ENCODE measurements at places on chromosomes 1 and 21. TPM values are rescaled to one million over a fixed set of nuclear protein-coding genes. Genes with fewer than 3 reads are reported as not detected.

The GIPC2 gene
- total RNA-seq = 2.2 TPM

The VTCN1 gene
- 2.1 TPM for total RNA-seq

The HES3 gene
- total RNA-seq = not detected

The CD5L gene
- total RNA-seq = not detected

The SPRR2E gene
- 2.1 TPM for total RNA-seq

The PTGFR gene
- 2.0 TPM for total RNA-seq

The CRABP2 gene
- total RNA-seq = 7.2 TPM

The CD1C gene
- not detected for total RNA-seq

The SPATC1L gene
- 0.54 TPM for total RNA-seq

The GPR157 gene
- 4.2 TPM for total RNA-seq

The TSPAN1 gene
- total RNA-seq = 1.2 TPM

The CRYAA gene
- not detected for total RNA-seq

The NHLH1 gene
- total RNA-seq = not detected

The SLAMF7 gene
- 0.67 TPM for total RNA-seq

The ZNF695 gene
- not detected for total RNA-seq

The MPL gene
- total RNA-seq = 1.1 TPM

- ATAC-seq = no peak
Measured at GRCh38 chr1:23477359-23478144, 6.4 kb downstream of the ASAP3 start.

DNA sequence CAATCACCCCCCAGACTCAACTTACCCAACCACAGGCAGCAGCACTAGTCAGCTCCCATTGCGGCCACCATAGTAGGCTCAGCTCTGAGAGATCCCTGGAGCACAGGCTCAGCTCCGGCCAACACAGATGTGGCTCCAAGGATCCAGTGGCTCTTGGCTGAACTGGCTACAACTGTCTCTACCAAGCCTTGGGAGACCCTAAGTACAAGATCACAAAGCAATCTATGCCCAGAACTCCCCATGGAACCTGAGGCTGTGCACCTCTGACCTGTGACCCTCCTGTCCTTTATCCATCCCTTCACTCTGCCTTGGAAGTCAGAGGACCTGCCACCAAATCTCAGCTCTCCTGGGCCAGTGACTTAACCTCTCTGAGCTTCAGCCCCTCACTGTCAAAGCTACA is 61.8 kb upstream of the GJB5 start:
- no peak for ATAC-seq

GRCh38 chr1:115089420-115090185 is at the start of gene TSPAN2:
TSS of gene TSPAN2 (minus strand) at chr1:115089503. CDS start at chr1:115089432, 71 bp downstream.
- ATAC-seq = peak; percentile 90

- no peak for ATAC-seq
Measured at GRCh38 chr1:63901094-63901493, 127.3 kb downstream of the ROR1 start.

- ATAC-seq = no peak
Measured at GRCh38 chr1:24699628-24700027, 45.6 kb upstream of the CLIC4 start.

GRCh38 chr1:203140743-203141520 is 13.4 kb downstream of the ADORA1 start:
- ATAC-seq = no peak

DNA sequence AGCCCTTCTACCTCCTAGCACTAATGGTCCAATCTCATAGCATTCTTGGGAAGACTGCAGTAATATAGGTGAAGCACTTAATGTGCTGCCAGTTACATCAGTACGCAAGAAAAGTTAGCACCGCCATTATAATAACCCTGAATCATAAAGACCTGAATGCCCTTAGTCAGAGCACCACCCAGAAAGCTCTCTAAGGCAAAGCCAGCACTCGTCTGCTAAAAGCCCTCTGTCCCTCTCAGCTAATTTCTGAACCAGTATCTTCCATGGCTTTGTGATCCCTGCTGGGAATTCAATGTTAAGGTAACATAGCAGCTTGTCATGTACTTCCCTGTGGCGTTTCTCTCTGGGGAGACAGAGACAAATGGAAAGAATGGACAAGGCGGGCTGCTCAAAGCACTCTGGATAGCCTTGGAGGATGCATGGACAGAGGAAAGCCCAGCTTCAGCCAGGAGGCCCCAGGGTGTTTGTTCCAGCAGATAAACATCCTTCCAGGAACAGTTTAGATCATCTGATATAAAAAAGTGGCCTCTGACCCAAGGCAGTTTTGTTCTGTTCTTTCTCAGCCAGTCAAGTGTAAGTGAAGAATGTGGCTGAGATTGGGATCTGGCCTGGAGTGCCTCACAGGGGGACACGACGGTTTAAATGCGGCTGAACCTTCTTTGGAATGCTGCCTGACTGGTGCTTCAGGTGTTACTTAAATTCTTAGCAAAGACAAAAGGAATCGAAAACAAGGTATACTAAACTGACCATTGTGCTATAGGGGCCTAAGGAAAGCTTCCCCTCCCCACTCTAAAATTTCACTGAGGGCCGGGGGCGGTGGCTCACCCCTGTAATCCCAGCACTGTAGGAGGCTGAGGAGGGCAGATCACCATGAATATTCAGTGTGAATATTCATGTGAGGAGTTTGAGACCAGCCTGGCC is 58.1 kb upstream of the VTCN1 start:
- no peak for ATAC-seq

- ATAC-seq = no peak
Measured at GRCh38 chr1:172663732-172664131, 4.8 kb downstream of the FASLG start.

DNA sequence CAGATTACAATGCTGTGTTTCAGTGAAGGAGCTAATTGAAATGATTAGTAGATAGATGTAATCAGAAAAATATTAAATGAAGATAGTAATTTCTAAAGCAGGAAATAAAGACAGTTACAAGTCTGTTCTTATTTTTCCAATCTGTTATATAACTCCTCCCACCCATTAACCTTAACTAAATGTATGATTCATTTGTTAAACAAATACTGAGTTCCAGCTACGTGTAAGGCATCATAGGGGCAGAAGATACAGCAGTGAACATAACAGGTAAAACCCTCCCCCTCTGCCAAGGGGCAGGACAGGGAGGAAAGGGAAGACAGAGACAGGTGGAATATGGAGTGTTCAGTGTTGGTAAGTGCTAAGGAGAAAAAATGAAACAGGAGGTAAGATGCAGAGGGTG is at the start of gene FAM177B:
FAM177B (plus strand) TSS at position 231 of the 400 bp plus-strand sequence. CDS start 9,344 bp downstream, outside the sequence.
- no peak for ATAC-seq

- ATAC-seq = no peak
Measured at GRCh38 chr1:153288634-153289275, 24.0 kb downstream of the PGLYRP3 start.

DNA sequence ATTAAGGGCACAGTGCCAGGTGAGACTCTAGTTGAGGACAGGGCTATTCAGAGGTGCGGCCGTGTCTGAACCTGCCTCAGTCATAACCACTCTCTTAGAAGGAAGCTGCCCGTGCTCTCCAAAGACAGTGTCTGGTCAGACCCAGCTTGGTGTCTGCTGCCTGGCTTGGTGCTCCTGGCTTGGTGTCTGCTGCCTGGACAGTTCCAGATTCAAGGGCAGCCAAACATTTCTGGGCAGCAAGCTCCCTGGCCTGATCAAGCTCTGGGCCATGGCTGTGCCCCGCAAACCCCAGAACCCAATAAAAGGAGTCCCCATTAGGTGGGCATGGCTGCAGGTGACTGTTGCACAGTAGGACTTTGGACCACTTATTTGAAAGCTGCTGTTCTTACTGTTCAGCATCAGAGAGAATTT is 27.7 kb downstream of the NEK2 start:
- ATAC-seq = no peak

Measured in gastroesophageal sphincter (tissue), 4 donors.